ENCODE measurements at places on chromosomes 7 and 10. TPM values are rescaled to one million over a fixed set of nuclear protein-coding genes. Genes with fewer than 3 reads are reported as not detected.

PON3 gene
- 0.99 TPM for total RNA-seq

CFAP43 gene
- total RNA-seq: not detected

HOXA10 gene
- 0.10 TPM for total RNA-seq

DNA sequence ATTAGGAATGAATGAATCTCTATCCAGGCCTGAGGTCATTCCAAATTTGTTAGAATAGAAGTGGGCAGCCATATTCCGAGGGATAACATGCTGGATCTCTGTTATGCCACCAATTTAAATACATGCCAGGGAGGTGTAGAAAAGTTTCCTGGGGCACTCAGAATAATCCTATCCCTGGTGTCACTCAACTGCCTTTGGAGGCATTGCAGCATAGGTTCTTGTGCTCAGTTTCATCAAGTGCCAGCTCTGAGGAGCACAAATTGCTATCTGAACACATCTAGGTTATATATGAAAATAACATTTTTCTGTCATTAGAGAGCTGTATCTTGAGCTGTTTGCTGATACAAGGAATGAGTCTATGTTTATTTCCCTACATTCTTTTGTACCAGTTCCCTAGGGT, 197.3 kb downstream of the CSTF2T start:
- no peak for DNase-seq

DNA sequence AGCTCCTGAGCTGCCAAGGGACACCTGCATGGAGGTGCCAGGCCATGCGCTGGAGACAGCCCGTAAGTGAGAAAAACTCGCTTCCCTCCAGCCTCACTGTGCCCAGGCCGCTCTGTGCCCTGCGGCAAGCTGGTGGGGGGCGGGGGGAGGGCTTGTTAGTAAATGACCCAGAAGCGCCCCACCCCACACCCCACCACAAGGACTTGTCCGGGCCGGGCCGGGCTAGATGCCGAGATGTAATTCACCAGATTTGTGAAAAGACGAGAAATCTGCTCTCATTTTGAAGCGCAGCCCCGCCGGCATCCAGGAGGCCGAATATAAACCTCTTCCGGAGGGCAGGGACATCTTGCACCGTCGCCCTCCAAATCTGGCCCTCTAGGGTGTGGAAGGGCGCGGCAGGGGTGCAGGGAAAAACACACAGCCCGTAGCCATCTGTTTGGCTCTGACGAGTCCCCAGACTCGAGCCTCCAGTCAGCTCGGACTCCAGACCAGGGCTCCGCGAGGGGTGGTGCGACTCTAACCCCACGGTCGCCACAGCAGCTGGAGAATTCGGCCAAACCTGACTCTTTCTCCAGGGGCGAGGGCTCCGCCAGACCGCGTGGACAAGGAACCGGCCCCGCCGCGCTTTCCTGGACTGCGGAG, 14.8 kb downstream of the TLX1 start:
- DNase-seq: no peak

DNA sequence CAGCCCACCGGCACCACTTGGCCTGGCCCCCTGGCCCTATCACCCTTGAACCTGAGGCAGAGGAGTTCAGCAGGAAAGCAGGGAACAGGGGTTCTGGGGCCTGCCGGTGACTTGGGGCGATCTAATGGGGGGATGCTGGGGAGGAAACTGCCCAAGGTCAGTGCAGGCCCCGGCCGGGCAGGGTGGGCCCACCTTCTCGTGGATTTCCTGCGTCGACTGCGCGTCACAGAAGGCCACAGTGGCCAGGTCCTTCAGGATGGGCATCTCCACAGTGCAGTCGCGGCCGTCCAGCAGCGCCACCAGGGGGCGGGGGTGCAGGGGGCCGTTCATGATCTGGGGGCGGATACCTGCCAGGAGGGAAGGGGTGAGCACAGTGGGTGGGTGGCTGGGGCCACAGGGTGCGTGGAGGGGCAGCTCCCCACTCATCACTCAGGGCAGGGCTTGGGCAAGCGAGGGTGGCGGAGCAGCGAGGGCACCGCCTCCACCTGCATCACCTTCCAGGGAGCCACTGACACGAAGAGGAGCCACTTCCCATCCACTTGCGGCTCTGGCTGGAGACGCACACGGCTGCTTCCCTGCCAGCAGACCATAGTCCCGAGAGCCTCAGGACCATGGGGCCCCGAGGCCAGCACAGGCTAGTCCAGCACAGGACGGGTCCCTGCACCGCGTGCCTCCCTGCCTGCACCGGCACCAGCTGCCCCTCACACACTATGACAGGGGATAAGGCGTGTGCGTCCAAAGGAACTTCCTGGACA, 61.4 kb downstream of the ZRANB1 start:
- DNase-seq: no peak
